Esophagus mucosa (tissue), 1 donor: ENCODE measurements at places on chromosomes 5 and 9. TPM values are rescaled to one million over a fixed set of nuclear protein-coding genes. Genes with fewer than 3 reads are reported as not detected.

RAB3C gene
- 1.8 TPM for total RNA-seq

CATSPER3 gene
- total RNA-seq = 0.40 TPM

NOXA1 gene
- 5.5 TPM for total RNA-seq

NPDC1 gene
- 26.6 TPM for total RNA-seq

PLEKHG4B gene
- 0.36 TPM for total RNA-seq

ABLIM3 gene
- total RNA-seq = 22.4 TPM

SOX30 gene
- not detected for total RNA-seq

ANKRD34B gene
- total RNA-seq = not detected

TAF11L12 gene
- total RNA-seq = not detected

FGF1 gene
- 0.88 TPM for total RNA-seq

WWC1 gene
- total RNA-seq = 18.5 TPM

GRXCR2 gene
- not detected for total RNA-seq

AKNA gene
- 5.7 TPM for total RNA-seq

ZSWIM6 gene
- 6.3 TPM for total RNA-seq

FGD3 gene
- 2.1 TPM for total RNA-seq

AK8 gene
- 1.7 TPM for total RNA-seq

C5orf52 gene
- total RNA-seq = not detected

RPS23 gene
- total RNA-seq = 1,616 TPM

RHOBTB3 gene
- 3.6 TPM for total RNA-seq

MAP1B gene
- 8.4 TPM for total RNA-seq
